ENCODE measurements at places on chromosomes 5 and 9.
A peak's percentile ranks its signal among the peaks of the same experiment; 100 is the strongest.

DNA sequence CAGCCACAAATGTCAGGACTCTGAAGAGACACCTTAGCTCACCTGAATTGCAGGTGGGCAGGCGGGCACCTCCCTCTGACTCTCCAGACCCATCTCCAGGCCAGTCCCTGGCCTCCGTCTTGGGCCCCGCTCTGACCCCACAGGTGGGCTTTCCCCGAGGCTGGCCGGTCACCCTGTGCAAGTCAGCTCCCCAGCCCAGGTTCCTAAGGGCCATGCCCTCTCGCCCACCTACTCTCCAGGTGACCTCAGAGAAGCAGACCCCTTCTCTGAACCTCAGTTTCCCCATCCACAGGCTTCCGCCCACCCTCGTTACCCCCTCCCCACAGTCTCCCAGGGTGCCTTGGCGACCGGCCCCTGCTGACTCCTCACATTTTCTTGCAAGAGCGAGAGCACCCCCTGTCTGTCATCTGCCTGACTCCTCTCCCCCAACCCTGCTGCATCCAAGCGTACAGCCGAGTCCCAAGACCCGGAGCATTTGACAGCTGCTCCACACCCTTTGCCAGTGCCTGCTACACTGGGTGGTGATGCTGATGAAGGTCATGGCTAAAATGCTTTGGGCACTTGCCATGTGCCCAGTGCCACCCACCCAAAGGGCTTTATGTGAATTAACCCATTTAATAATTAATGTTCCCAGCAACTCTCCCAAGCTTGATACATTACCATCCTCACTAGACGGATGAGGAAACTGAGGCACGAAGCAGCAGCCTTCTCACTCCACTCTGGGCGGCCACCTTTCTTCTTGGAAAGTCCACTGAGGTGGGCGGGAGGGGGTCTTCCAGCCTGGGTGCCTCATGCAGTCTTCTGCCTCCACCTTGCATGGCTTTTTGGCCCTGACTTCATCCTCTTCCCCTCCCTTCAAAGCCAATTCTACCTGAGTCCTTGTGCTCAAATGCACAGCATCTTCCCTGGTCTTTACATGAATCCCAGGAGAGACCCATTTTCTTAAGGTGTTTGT is 51.1 kb upstream of the ORM1 start:
- DNase-seq: no peak

DNA sequence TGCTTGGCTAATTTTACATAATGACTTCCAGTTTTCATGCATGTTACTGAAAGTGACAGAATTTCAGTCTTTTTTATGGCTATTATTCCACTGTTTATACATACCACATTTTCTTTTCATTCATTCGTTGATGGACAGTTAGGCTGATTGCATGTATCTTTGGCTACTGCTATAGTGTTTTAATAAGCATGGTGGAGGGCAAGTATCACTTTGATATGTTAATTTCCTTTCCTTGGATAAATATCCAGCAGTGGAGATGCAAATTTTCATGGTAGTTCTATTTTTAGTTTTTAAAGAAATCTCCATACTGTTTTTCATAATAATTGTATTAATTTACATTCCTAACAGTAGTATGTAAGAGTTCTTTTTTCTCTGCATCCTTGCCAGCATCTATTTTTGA is 297.9 kb downstream of the PRR16 start:
- DNase-seq: no peak

- DNase-seq: no peak
Measured at GRCh38 chr9:83508067-83508466, 30.1 kb downstream of the FRMD3 start.

GRCh38 chr5:120304663-120305062 is 159.4 kb upstream of the PRR16 start:
- DNase-seq: no peak

DNA sequence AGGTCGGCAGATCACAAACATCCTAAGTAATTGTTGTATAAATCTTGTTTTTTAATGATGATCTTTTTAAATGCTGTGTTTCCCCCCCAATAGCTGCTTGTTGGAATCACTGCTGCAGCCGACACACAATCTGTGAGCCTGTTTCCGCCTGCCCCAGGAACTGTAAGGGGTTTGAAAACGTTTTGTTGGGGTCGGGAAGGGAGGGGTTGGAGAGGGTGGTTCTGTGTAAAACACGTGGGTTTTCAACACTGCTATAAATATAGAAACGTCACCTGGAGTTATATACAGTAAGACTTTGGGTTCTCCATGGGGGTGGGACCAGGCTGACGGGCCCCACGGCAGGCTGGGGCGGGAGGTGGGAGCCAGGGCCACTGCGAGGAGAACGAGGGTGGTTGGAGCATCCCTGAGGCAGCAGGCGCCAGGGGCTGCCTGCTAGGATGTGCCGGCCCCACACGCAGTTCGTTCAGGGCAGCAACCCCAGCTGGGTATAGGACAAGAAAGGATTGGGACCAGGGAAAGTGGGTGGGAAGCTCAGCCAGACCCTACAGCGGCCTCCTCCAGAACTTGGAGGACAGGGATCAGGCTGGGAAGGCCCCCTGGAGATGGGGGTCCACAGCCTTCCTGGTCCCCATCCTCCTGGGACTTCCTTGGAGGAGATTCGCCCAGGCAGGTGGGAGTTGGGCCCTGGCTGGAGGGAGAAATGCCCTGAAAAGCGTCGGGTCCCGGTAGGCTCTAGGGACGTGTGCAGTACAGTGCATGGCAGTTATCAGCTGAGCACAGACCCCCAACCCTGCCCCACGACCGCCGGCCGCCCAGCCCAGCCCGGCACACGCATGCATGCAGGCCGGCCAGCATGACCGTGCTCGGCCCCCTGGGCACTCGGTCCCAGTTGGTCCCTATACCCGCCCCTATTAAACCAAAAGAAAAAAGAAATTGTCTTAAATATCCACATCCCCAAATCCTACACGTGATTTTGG is 9.7 kb downstream of the RNF44 start:
- DNase-seq: no peak

- DNase-seq: peak; percentile 20
Measured at GRCh38 chr9:72443855-72444254, 77.6 kb upstream of the TMC1 start.

DNA sequence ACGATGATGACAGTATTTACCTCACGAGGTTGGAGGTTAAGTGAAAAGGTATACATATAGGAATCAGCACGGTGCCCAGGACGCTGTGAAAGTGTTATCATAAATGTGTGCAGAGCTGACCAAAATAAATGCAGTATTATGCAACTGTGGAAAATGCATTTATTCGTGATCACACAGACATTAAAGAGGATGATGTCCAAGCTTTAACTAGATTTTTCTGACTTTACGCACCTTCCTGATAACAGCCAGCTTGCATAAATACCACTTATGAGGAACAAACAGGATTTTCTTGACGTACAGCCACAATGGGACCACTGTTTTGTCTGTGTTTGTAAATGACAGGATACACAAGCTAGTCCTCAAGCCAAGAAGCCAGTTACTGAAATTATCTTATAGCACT is 71.4 kb upstream of the ATP10B start:
- no peak for DNase-seq

- no peak for DNase-seq
Measured at GRCh38 chr9:109205526-109205925, 38.5 kb upstream of the FRRS1L start.

DNA sequence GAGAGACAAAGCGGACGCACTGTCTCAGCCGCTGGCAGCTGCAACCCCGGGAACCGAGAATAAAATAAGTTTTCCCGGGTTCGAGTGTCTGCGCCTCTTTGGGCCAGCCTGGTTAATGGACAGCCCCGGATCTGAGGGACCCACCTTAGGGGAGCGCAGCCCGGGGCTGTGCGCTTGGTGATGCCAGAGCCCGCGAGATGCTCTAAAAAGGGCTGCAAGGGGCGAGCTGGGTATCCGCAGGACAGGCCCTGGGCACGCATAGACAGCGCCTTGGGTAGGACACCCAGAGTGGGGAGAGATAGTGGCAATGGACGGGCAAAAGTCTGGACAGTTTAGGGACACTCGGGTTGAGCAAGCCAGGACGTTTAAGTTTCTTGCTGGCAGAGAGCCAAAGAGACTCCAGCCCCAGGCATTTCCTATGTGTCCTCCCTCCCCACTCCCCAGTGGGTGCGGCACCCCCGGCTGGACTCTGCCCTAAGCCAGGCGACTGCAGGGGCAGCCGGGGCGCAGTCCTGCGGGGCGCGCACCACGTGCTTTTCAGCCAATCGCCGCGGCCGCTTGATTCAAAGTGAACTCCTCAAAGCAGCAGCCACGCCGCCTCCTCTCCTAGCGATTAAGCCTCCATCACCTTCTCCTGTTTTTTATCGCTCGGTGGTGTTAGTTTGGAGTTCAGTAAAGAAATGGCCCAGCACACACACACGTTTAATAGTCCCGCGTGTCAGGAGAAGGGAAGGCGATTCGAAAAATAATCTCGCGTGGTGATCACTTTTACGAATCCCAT is 616 bp upstream of the ENC1 start:
- DNase-seq: no peak

DNA sequence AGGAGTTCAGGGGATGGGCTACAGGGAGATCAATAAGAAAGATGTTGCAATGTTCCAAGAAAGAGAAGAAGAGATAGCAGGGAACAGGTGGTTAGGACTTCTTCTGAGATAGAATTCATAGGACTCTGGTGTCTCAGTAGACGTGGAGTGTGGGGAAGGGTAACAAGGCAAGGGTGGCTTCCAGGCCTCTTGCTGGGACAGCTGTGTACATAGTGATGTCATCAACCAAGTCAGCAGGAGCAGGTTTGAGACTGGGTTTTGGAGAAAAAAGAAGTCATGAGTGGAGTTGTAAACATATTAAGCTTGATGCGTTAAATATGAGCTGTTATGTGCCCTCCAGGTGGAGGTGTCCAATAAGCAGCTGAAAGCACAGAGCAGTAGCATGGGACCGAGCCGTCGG is 211.8 kb upstream of the RASEF start:
- no peak for DNase-seq

DNA sequence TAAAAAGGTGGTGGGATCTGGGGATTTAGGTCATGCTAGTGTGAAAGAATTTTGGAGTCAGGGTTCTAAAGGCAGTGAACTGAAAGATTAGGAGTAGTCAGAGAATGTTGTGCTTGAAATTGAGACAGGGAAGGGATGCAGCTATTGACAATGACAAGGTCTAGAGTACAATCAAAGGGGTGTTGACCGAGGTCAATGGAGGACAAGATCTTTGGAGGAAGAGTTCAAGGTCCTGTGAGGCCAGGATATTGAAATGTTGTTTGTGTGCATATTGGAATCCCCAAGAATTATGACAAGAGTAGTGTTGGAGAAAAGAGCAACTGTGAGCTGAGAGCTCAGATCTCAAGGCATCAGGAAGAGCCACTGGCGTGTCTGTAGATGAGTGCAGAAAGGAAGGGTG is 116.9 kb downstream of the RASGRF2 start:
- no peak for DNase-seq

DNA sequence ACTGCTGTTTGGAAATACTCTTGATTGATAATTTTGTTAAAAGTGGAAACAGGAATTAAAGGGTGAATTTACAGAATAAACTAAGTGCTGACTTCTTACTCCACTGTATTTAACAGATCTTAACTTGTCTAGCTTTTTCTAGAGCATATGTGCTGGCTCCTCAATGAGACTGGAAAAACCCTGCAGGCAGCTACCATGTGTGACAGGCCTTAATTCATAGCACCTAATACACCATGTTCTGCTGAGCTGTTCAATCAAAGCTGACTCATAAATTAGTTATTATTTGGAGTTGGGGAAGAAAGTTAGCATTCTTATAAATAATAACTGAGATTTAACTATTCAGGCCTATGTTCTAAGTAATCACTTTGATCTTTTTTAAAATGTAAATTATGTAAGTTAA is 29.4 kb downstream of the CTNNAL1 start:
- DNase-seq: no peak

- DNase-seq: no peak
Measured at GRCh38 chr9:128249908-128250838, 25.6 kb downstream of the GOLGA2 start.

DNA sequence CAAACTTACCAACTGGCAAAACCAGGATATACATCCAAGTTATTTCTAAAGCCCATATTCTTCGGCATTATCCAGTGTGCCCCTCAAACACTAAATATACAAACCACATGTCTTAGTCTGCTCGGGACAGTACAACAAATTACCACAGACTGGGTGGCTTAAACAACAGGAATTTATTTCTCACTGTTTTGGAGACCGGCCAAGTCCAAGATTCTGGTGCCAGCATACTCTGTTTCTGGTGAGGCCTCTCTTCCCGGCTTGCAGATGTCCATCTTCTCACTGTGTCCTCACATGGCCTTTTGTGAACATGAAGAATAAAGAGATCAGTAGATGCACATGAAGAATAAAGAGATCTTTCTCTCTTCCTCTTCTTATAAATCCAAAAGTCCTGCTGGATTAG is 12.9 kb upstream of the SLCO6A1 start:
- DNase-seq: peak; percentile 12

- no peak for DNase-seq
Measured at GRCh38 chr9:99511723-99512122, 289.6 kb downstream of the SEC61B start.

DNA sequence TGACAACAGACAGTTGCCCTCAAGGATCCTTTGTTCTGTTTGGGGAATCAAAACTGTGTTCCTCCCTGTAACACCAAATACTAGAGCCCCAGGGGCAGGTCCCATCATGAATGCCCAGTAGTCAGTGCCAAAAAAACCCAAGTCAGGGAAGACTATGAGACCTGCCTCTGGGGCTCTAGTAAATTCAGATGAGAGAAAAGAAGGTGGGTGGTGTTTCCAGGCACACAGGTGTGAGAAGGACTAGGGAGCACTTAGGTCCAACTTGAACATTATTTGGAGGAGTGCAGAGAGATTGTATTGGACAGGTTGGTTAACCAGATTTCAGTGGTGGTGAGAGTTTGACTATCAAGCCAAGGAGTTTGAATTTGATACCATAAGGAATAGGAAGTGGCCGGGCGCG is 52.0 kb downstream of the SLC22A5 start:
- no peak for DNase-seq

DNA sequence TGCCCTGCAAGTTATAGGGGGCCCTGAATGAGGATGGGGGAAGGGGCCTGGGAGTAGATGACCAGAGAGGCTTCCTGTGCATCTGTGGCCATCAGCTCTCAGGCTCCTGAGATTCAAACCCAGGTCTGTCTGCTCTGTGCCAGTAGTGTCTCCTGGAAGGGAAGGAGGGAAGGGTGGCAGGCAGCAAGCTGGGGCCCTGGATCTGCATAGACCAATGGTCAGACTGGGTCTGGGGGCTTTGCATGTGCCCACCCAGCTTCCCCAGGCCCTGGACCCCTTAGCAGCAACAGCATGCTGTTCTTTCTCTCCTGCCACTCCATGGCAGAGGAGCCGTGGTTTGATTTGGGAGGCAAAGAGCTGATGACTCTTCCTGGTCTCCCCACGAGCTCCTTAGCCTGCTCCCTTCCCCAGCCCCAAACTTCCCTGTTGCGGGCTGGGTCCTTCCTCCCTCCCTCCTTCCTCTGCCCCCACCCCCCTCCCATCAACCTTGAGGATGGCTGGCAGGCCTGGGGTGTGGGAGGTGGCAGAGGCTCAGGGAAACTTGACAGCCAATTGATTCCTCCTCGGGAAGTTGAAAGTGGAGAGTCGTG is 31.6 kb downstream of the DAB2IP start:
- DNase-seq: no peak

Data from hippocampal formation (tissue), 2 donors.